ENCODE measurements at places on chromosomes 1 and 21.
A peak's percentile ranks its signal among the peaks of the same experiment; 100 is the strongest.

DNA sequence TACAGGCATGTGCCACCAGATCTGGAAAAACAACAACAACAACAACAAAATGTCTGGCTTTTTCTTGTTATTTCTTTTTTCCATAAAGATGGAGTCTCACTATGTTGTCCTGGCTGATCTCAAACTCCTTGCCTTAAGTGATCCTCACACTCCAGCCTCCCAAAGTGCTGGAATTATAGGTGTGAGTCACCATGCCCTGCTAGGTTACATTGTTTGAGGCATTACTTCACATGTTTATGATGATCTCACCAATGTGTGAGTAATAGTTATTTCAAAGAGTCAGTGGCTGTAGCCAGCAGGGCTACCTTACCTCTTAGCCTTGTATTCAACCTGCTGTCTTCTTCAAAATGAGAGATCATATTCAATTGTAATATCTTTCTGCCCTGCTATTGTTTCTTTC, 445.7 kb downstream of the AMY1C start:
- peak; percentile 35 for DNase-seq

DNA sequence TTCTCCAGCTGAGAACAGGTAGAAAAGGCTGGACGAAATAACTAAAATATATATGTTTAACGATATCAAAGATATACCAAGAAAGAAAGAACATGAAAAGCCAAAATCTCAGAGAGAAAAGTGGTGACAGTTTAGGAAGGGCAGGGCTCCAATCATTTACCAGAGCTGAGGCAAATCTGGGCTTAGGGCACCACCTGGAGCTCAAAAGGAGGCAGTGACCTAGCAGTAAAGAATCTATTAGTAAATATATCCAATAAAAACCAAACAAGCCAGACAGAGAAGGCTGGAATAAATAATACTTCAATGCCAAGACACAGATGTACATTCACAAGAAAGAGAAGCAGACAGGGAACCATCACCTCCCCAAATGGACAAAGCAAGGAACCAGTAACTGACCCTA, 43.5 kb downstream of the CHIA start:
- no peak for DNase-seq

GRCh38 chr1:87428883-87429282, 100.2 kb downstream of the LMO4 start:
- DNase-seq, result no peak

DNA sequence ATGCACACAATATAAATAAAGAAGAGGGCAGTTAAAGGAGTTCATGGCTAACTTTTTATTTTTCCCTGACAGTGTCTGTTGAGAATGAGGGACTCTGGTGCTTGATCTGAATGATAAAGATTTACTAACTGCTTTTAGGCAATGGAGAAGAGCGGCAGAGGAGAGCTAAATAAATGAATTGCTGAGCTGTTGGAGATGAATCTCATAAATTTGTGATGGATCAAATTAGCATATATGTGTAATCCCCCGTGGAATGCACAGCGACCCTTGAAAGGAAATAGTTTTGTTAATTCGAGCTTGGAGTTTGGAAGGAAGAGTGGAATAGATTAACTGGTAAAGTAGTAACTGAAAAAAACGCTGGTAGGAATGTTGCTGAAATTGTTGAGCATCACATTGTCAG, 40.2 kb downstream of the HMCN1 start:
- DNase-seq, result no peak

DNA sequence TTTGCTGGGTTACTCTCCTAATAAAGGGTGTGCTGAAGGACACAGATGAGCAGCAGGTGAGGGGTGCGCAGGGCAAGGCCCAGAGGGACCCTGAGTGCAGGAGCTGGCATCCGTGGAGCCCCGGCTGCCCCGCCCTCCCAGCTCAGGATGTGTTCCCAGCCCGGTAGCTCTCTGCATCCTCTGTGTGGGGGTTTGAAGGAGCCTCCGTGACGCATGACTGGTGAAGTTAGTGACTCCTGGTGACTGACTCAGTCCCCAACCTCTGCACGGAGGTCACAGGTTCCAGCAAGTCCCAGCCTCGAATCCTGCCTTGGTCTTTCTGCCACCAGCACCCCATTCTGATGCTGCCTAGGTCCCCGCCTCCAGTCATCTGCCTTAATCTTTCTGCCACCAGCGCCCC, 21.6 kb upstream of the TSPEAR start:
- peak; percentile 41 for DNase-seq

- peak; percentile 99 for DNase-seq
Observed at GRCh38 chr21:45427331-45428271, 22.6 kb downstream of the COL18A1 start.

DNA sequence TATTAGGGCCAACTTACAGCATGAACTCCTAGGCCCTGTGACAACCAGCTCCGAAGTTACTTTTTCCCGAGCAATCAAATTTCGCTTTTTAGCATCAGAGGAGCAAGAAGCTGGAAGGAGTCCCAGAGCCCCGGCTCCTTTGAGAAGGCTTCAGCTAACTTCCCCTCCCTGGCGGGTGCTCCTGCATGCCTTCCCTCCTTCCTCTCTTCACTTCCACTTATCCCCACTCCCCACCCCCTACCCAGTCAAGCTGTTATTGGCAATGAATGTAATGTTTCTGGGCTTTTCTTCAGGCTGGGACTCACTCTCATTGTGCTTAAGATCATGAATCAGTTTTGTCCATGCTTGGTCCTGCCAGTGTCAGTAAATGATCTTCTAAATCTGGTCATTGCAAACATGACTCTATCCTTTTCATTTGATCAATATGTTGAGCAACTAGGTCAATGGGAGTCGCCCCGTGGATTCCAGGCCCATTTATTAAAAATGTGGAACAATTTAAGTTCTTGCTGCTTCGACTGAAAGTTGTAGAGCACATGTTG, 94.5 kb upstream of the TSPAN2 start:
- no peak for DNase-seq

DNA sequence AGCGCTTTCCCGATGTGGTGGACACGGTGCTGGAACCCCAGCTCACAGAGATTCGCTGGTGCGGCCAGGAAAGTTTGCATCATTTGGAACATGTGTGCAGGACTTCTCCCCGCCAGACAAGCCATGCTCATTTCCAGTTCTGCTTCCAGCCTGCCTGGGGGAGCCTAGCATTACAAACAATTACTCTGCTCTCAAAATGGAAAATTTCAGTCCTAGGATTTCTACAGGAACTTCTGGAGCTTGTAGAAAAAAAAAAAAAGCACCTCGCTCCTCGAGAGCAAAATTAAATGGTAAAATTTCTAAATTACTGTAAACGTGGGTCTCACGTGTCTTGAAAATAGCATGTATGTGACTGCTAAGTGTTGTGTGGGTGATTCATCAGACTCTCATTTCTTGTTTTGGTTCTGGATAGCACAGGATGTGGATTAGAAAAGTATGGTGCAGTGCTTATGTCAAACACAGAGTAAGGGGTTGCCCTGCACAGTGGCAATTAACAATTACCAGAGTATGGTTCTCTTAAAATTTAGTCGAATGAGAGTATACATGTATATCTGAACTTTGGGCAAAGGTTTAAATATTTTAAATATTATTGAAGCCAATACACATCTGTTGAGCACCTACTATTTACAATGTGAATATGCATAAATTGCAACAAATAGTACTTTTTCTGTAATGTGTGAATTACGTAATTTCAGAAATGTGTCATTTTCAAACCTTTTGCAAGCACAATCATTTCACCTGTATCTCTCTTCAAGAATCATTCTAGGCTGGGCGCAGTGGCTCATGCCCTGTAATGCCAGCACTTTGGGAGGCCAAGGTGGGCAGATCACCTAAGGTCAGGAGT, 61.8 kb upstream of the PTGFRN start:
- no peak for DNase-seq

DNA sequence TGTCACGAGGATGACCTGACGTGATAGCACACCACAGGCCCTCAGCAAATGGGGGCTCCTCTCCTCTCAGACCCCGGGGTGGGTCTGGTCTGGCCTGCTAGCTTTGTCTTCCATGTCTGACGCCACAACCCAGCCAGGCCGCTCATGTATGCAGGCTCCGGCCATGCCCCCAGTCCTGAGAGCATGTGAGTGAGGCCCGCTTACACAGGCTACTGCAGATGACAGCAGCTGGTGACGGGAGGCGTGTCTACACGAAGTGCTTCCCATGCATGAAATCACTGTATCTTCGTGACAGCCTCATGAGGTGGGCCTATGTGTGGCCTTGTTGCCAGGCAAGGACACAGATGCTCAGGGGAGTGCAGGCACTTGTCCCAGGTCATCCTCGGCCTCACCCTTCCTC, 16.4 kb downstream of the WNT4 start:
- no peak for DNase-seq

- DNase-seq, result no peak
Observed at GRCh38 chr1:64424412-64424811, 45.5 kb upstream of the CACHD1 start.

GRCh38 chr1:64561993-64562392, 92.1 kb downstream of the CACHD1 start:
- no peak for DNase-seq

DNA sequence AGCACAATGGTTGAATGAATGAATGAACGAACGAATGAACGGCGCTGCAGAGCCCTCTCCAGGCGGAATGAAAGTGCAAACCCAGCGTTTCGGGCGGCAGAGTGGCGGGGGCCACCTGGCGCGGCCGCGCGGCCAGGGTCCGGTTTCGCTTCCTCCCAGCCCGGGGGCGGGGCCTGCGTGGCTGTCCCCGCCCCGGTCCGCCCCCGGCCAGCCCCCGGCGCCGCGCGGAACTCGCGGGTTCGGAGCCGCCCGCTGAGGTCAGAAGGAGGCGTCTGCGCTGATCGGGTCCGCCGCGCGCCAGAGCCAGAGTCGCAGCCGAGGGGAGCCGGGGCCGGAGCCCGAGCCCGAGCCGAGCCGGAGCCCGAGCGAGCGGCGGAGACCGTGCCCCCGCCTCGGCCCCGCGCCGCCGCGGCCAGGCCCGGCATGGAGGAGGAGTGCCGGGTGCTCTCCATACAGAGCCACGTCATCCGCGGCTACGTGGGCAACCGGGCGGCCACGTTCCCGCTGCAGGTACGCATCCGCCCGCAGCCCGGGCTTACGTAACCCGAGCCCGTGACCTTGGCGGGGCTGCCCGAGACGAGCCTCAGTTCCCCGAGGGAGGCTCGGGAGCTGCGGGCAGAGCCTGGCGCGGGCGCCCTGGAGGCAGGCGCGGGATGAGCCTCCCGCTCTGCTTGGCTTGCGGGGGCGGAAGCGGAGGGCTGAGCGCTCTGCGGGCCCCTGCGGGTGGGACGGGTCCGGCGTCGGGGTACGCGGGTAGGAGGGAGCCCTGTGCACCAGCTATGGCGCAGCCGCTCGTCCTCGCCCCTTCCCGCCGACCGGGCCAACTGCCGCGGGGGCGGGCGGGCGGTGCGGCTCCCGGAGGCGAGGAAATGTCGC, at the start of gene PDXK:
PDXK (plus strand) TSS at position 258 of the 876 bp plus-strand sequence; CDS start at position 424, 166 bp downstream.
- peak; percentile 83 for DNase-seq

DNA sequence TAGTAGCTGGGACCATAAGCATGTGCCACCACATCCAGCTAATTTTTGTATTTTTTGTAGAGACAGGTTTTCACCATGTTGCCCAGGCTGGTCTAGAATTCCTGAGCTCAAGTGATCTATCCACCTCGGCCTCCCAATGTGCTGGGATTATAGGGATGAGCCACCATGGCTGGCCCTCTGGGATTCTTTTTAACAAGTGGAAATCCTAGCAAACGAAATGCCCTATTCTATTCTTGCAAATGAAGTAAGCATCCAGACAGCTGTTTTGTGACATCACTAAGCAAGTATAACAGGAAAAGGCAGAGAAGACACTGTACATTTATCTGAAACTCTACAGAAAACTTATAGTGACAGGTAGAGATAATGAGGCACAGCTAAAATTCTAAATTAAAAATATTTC, 86.4 kb downstream of the DDAH1 start:
- no peak for DNase-seq

DNA sequence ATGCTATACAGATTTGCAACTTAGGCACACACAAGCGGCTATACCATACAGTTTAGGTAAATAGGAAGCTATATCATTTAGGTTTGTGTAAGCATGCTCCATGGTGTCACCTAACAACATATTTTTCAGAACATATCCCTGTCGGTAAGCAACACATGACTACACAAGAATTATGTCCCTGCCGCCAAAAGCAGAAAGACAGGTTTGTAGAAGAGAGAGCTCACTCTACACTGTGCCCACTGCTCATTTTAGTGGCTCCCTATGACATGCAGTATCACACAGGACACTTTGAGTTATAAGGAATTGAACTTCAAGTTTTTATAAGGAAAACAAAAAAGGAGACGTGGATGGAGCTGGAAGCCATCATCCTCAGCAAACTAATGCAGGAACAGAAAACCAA, 132.5 kb upstream of the KAZN start:
- no peak for DNase-seq

DNA sequence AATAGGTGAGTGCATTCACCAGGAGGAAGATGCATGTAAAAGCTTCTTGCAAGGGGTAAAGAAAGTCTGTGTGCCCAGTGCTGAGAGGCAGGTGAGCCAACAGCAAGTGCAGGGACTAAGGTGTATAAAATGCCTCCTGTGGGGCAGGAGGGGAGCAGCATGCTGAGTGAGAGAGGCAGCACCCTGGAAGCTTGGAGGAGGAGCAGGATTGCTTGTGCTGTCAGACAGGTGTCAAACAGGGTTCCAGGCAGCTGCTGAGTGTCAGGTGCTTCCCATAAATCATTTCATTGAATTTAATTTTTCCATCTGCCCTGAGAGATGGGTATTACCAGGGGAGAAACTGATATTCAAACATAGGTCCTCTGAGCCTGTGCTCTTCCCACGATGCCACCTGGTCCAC, 13.9 kb downstream of the BSND start:
- no peak for DNase-seq

DNA sequence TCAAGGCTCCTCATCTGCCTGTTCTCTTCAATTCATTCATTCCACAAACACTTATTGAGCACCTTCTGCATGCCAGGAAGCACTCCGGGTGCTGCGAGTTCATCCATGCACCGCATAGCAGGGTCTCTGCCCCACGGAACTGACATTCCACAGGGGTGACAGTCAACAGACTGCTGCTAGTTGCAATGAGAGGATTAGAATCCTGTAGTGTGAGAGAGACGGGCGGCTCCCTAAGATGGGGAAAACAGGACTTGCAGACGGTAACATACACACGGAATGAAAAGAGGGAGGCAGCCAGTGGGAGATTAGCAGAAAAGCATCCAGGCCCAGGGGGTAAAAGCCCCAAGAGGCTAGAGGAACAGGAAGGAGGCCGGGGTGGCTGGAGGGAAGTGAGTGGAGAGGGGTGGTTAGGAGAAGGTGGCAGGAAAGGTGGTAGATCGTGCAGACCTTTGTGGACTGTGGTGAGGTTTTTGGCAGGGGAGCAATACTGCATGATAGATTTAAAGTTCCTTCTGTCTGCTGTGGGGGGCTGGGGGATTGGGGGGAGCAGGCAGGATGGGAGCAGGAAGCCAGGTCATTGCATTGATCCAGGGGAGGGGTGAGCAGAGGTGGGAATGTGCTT, 6.6 kb downstream of the TNFRSF8 start:
- DNase-seq, result no peak
